ENCODE measurements at places on chromosomes 4 and X.

DNA sequence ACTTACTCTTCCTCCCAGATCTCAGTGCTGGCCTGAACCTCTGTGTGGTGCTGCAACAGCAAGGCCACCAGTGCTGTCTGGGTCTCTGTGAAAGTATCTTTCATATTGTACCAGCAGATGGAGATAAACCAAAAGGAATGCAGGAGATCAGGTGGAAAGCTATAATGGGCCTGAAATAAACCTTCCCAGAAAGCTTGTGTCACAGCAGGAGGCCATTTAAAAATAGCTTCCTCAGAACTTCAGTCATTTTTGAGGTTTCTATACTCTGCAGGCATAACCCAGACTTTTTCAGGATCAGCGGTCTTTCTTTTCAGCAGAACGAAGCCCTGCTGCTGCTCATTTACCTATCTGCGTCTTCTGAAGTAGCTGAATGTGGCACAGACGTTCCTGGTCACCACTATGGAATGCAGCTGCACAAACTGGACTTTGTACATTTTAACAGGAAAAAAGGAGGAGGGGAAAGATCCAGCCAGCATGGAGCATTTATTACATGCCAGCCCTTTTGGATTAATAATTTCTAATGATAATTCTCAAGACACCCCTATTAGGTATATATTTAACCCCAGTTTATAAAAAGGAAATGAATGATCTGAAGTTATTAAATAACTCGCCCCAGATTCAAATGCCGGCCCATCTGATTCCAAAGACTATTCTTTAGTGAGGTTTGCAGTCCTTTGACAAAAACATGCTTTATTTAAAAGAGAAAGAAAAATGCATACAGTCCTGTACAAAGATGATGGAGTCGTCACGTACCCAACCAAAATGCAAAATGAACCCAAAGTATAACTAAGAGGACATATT is 119.7 kb downstream of the NFKB1 start:
- no peak for DNase-seq

DNA sequence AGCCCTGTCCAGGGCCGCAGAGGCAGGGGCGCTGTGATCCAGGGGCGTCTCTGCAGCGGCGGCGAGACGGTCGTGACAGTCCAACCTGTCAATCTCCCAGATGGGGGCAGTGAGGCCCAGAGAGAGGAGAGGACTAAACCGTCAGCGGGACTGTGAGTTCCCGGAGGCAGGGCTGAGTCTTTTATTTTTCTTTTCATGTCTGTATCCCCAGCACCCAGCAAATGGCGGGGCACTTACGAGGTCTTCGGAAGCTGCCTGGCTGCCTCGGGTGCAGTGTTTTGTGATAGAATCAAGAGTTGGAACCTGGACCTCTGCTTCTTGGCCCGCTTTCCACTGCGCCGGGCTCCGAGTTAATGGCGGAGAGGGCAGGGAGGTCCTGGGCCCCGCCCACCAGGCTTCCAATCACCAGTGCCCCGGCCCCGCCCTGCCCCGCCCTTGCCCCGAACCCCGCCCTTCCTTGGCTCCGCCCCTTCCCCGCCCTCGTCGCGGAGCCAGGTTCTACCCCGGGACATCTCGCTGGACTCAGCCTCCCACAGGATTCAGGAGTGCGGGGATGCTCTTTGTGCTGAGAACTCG is 35.3 kb upstream of the GRPEL1 start:
- no peak for DNase-seq

DNA sequence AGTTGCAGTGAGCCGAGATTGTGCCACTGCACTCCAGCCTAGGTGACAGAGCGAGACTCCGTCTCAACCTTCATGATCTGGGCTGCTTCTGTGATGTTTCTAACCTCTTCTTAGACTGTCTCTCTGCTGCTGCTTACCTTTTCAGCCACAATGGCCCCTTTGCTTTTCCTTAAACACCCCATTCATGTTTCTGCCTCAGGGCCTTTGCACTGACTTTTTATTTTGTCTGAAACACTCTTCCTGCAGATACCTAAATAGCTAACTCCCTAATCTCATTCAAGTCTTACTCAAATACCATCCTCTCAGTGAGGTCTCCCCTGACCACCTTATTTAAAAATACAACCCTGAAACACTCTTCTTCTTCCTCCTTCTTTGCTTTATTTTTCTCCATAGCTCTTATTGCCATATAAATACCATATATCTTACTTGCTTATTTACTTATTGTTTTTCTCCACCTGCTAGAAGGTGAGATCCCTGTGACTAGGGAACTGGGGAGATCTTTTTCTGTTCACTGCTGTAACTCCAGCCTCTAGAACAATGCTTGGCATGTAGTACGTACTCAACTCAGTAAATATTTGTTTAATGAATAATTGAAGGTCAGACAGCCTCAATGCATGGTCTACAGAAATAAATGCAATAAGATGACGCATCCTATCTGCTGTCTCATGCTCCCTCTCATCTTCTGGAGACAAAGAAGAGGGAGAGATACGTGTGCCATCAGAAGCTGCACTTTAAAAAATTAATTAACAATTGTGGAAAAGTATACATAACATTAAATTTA is 43.8 kb upstream of the SETD7 start:
- no peak for DNase-seq

DNA sequence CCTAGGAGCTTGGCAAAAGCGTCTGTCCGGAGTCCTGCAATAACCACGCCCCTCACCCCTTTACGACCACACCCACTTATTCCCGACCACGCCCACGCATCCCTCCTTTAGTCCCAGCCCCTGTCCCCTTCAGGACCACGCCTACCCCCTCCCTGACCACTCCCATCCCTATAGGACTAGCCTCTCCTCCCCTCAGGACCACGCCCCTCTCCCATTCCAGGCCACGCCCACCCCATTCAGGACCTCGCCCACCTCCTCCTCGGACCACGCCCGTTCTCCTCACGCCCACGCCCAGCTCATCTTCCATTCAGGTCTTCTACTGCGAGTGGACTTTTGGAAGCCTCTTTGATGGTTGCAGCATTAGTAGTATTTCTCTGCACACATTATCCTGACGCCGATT is 131.2 kb upstream of the STX18 start:
- no peak for DNase-seq

GRCh38 chr4:168177546-168178149 is 85.3 kb downstream of the ANXA10 start:
- no peak for DNase-seq

- DNase-seq, result no peak
These were observed at the start of gene OTUD5 for GRCh38 chrX:48957477-48957826. Gene OTUD5 (minus strand): TSS chrX:48957607. CDS start chrX:48957570, 37 bp downstream.

- no peak for DNase-seq
These were observed 241.0 kb upstream of the RASGEF1B start for GRCh38 chr4:81712714-81713113.

DNA sequence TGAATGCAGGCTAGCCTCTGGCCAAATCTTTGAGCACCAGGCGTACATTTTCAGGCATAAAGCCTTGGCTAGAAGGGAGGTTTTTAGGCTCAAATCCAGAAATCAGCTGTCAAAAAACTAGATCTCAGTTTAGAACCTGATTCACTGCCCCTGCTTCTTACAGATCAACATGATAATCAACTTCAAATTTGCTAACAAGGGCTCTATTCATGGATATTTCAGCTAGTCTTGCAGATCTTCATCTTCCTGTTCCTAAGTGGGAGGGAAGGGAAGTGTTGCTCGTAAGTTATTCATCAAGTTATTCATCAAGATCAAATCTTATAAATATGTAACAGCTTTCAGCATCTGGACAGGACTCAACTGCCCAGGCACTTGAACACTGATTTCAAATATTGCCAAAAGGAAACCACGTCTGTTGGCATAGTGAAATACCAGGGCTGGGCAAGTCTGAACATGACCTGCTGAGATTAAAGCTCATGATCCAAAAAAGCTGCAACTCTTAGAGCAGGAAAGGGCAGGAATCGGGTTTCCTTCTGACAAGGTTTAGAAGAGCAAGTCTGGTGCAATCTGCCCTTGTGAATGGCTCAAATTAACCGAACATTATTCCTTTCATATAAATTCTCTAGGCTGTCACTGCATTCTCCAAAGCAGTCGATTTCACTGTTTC is 200.3 kb downstream of the PDGFC start:
- DNase-seq, result no peak

DNA sequence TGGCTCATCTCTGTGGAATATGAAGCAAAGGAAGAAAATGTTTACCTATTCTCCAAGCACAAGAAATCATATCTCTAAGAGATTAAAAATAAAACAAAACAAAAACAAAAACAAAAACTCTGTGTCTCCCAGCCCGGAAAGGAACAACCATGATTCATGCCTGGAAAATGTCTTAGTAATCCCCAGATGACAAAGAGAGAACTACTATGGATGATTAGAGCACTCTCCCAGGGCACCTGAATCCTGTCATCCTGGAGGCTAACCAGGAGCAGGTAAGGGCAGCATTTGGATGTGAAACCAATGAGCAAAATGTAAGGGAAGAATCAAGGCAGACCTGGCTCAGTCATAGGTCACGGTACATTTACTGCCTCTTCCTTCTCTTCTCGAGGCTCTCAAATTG is 1.7 kb upstream of the AKAP4 start:
- no peak for DNase-seq

DNA sequence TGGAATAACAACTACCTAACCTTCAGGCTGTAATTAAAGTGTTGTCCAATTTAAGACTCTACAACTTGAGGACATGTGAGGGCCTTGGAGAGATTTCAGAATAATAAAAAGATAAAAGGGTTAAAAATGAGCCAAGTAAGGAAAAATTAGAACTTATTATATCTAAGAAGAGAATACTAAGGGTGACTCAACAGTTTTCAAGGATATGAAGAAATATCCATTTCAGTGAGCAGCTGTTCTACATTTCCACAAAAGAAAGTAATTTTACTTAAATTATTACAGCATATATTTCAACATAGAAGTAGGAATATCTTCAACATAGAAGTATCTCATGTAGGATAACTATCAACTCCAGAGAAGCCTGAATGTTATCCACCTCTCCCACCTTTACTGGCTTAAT is 11.3 kb downstream of the SNX12 start:
- DNase-seq, result no peak

GRCh38 chr4:107153228-107153627 is 117.1 kb upstream of the DKK2 start:
- no peak for DNase-seq

DNA sequence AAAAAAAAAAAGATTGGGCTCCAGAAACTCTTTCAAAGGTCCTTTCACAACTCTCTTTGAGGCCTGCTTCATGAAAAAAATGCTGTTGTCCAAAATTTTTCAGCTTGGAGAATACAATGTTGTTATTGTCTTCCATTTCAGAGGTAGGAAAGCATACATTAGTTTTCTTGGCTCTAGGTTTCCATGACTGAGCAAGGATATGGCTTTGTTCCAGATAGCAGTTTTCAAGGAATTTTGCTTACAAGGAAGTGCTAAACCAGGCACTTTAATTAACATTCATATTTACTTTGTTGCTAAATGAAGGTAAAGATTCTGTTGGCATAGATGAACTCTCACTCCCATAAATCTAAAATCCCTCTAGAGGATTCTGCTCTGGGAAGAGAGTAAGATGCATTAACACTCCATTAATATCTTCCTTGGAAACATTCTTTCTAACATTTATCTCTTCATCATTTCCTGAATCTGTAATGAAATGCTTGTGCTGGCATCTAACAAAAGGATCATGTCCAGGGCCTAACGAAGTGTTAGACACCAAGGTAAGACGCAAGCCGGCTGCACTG is 118.4 kb downstream of the COL25A1 start:
- no peak for DNase-seq

- DNase-seq, result no peak
These were observed 33.2 kb downstream of the ARAP2 start for GRCh38 chr4:36211084-36211483.

GRCh38 chr4:94208918-94209317 is 1.3 kb downstream of the SMARCAD1 start:
- no peak for DNase-seq

GRCh38 chr4:136922066-136922465 is 610.2 kb downstream of the PCDH18 start:
- DNase-seq, result no peak

DNA sequence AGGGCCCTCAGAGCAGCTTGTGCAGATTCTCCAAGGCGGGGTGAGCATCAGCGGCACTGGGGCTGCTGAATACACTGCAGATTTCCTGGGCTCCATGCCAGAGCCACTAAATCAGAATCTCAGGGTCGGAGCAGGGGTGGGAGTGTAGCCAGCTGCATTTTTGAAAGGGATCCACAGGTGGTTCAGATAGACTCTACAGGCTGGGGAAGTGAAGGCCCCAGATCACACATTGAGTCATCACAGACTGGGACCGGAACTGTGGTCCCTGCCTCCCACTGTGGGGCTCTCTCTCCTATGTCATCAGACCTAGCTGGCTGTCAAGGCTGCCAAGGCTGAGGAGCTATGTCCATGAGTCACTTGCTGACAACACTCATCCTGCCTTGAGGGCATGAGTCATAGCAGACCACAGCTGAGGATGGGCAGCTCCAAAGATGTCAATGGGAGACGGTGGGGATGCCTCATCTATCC is 162.3 kb upstream of the MAMLD1 start:
- no peak for DNase-seq

GRCh38 chrX:155612312-155613224 is at the start of gene TMLHE:
Gene TMLHE (minus strand): TSS chrX:155612952. CDS start chrX:155545276, 67,676 bp downstream.
- DNase-seq, result peak; percentile 11

- no peak for DNase-seq
These were observed 931.1 kb upstream of the TENM3 start for GRCh38 chr4:181312066-181312465.

DNA sequence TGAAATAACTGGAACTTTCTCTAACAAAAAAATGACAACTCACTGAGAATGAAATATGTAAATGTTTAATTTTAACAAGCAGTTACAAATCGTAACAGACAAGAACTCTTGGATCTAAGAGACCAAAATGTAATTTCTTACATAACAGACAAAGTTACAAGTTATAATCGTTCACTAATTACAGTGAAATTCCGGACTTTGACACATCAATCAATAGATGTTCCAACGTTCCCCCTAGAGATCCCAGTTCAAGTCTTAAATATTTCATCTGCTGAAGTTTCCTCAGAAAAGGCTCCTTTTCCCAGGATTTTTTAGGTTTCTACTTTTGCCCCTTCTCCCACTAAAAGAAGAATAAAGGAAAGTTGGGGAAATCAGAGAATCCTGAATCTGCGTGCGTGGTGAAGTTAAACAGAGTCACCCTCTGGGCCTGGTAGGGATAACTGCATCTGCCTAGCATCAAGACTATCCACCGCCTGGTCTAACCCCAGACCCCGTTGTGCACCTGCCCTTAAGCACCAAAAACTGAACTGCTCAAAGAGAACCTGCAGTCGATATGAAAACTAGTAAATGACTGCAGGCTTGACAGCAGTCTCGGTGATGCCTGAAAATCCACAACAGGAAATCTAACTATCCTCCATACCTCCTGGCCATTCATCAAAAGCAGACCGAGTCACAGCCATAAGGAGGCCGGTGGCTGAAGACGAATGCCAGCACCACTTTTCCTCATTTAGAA is 2.3 kb downstream of the IRF2 start:
- no peak for DNase-seq

GRCh38 chr4:13857397-13857796 is 229.9 kb upstream of the BOD1L1 start:
- DNase-seq, result no peak

GRCh38 chrX:53695946-53696549 is 9.5 kb upstream of the HUWE1 start:
- DNase-seq, result no peak

GRCh38 chrX:44303119-44303518 is 40.4 kb downstream of the EFHC2 start:
- DNase-seq, result no peak
